Hematopoietic multipotent progenitor cell treated with erythropoietin and hydrocortisone succinate and interleukin-3 and kit ligand, for 6 days (in vitro differentiated cells): ENCODE measurements at places on chromosomes 16 and 17.
A peak's percentile ranks its signal among the peaks of the same experiment; 100 is the strongest.

DNA sequence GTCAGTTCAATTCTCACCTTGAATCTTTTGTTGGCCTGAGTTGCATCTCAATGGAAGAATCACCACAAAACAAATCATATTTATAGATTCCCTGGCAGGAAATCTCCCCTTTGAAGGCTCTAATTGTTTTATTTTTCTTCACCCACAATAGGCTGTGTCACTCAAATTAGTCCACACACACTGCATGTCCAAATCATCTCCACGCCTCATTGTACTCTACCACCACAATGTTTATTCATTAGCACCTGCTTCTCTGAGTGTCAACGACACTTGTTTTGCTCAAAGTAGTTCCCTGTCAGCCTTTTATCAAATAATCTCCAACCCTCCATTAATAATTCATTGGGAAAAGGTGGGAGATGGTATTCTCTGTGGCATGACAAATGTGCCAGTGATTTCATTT, 164.3 kb downstream of the ABCC12 start:
- no peak for DNase-seq

GRCh38 chr16:72975809-72976437, 72.0 kb downstream of the ZFHX3 start:
- DNase-seq = no peak

DNA sequence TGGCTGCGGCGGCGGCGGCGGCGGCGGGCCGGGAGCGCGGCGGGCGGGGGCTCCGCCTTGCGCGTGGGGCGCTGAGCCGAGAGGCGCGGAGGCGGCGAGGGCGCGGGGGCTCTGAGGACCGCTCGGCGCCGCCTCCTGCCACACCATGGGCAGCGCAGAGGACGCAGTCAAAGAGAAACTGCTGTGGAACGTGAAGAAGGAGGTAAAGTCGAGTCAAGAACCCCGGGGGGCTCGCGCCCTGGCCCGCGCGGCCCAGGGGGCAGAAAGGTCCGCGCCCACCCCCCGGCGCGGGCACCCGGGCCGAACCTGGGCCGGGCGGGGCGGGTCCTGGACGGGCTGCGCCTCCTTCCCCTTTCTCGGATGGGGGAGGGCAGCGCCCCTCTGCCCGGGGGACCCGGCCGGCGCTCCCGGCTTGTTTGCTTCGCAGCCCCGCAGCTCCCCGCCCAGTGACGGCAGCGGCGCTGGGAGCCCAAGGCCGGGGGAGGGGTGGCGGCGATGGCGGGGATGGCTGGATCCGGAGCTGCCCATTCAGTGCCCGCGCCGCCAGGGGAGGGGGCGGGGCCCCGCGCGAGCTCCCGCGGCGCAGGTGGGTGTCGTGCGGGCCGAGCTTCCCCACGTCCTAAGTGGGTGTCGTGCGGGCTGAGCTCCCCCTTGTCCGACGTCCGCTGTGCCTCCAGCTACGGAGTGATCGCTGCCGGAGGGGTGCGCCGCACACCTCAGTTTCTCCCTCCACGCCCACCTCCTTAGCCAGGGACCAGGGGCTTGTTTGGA, 428 bp downstream of the SGSM2 start:
- peak; percentile 69 for DNase-seq

GRCh38 chr17:39244600-39245570, 19.1 kb upstream of the STAC2 start:
- DNase-seq = peak; percentile 92

DNA sequence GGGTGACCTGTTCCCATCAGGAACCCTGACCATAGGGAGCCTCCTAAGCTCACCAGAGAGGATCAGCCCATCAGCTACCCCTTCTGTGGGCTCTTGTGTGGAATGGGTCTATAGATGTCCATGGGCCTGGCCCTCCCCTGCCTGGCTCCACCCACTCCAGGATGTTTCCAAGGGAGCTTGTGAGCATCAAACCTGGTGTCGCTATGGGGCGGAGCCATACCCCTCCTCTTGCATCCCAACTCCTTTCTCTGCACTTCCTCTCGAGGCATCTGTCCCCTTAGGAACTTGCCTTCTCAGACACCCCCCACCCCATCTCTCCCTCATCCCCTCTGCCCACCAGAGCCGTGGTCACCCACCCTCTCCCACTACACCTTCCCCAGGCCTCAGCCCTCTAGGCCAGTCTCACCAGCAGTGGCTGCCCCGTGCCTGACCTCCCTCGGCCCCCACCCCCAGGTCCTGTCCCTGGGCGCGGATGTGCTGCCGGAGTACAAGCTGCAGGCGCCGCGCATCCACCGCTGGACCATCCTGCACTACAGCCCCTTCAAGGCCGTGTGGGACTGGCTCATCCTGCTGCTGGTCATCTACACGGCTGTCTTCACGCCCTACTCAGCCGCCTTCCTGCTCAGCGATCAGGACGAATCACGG, 10.4 kb downstream of the KCNH6 start:
- no peak for DNase-seq
